ENCODE measurements at places on chromosomes 6 and 20.

DNA sequence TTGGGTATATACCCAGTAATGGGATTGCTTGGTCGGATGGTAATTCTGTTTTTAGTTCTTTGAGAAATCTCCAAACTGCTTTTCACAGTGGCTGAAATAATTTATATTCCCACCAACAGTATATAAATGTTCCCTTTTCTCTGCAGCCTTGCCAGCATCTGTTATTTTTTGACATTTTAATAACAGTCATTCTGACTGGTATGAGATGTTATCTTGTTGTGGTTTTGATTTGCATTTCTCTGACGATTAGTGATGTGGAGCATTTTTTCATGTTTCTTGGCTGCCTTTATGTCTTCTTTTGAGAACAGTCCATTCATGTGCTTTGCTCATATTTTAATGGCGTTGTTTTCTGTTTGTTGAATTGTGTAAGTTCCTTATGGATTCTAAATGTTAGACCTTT lies 641.6 kb downstream of the HACE1 start:
- DNase-seq, result no peak

- DNase-seq, result no peak
Observed at GRCh38 chr6:116933485-116933884, 56.4 kb downstream of the RFX6 start.

DNA sequence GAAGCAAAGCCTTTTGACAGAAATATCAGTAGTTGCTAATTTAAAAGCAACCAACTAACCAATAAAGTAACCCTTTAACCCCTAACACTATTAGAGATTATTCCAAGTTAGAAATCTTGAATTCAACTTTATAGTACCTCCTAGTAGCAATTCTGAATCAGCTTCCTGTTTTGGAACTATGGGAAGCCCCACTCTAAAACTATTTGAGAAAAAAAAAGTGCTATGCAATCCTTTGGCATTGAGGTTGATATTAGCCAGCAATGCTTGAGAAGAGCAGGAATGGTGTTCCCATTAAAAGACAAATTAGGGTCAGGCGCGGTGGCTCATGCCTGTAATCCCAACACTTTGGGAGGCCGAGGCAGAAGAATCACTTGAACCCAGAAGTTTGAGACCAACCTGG lies 306.2 kb upstream of the ZFP64 start:
- no peak for DNase-seq

DNA sequence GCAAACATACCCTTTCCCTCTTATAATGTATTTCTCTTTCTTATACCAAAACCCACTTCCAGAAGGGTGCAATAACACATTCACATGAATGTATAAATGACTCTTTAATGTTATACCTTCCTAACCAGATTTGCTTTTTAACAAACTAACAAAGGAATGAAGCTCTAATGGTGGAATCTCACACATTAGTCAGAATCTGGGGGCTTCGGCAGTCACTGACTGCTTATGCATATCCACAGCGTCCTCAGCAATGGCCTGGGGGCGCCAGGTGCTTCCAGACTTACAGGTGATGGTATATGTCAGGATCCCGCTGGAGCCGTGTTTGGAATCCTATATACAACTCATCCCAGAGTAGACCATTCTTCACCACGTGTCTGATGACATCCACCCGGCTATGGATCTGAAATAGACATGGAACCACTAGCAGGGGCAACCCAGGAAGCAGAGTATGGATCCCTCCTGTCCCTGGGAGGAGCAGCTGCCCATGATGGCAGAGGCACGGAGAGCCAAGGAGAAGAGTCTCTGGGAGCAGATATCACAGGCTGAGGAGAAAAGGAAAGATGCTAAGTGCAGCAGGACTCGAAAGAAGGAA lies 150.8 kb upstream of the RIPOR2 start:
- DNase-seq, result no peak

DNA sequence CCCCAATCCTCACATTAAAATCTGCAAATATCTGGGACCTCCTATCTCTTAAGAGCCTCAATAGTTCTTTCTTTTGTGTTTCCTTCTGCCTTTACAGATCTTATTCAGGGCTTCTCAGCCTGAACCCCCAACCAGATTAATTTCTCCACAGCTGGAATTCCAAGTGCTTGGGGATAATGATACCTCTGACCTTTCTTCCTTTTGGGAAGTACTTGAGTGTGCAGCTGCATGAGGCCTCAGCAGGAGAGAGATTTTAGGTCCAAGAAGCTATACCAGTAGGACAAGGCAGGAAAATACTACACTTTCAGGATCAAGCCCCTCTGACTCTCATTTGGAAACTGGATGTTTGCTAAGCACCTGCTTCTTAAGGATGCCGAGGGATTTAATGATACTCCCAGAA lies 2.6 kb downstream of the PHF20 start:
- DNase-seq, result no peak

DNA sequence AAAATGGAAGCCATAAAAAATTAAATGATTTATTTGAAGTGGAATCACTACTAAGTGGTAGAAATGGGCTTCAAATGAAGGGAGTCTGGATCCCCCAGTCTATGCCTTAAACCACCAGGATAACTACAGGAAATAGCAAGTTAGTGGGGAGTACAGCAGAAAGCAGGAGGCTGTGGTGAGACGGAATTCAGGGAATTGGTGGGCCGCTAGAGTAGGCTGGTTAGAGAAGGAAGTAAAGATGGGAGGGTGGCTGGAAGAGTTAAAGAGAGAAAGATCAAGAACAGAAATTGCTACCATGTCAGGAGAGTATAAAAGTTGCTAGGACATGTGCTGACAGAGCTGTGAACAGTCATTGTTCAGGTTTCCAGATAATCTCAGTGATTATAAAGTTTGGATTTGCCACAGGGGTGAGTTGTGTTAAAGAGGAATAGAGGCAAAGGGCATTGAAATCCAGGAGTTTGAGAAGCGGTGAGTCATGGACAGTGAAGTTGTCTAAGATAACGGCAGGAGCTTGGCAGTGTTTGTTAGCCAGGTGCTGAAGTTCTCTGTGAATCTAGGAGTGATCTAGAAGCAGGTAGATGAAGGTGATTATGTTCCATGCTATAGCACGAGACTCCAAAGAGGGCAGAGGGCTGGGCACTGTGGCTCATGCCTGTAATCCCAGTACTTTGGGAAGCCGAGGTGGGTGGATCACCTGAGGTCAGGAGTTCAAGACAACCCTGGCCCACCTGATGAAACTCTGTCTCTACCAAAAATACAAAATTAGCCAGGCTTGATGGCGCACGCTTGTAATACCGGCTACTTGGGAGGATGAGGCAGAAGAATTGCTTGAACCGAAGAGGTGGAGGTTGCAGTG lies 13.7 kb upstream of the HINT3 start:
- no peak for DNase-seq

DNA sequence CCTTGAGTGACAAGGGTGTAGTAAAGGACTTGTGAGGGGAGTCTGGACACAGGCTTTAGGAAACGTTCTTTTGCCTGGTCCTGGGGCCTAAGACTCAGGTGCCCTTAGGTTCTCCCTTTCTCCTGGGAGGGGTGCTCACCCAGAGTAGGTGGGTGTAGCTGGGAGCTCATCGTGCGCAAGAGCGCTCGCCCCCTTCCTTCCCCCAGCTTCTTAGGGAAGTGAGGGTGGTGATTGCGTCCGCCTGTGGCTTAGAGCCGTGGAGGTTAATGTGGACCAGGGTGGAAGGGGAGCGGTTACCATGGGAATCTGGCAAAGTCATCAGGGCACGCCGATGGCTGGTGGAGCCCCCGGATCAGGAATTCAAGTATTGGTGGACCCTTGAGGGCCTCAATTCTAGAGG lies 3.3 kb upstream of the AARS2 start:
- DNase-seq, result no peak

DNA sequence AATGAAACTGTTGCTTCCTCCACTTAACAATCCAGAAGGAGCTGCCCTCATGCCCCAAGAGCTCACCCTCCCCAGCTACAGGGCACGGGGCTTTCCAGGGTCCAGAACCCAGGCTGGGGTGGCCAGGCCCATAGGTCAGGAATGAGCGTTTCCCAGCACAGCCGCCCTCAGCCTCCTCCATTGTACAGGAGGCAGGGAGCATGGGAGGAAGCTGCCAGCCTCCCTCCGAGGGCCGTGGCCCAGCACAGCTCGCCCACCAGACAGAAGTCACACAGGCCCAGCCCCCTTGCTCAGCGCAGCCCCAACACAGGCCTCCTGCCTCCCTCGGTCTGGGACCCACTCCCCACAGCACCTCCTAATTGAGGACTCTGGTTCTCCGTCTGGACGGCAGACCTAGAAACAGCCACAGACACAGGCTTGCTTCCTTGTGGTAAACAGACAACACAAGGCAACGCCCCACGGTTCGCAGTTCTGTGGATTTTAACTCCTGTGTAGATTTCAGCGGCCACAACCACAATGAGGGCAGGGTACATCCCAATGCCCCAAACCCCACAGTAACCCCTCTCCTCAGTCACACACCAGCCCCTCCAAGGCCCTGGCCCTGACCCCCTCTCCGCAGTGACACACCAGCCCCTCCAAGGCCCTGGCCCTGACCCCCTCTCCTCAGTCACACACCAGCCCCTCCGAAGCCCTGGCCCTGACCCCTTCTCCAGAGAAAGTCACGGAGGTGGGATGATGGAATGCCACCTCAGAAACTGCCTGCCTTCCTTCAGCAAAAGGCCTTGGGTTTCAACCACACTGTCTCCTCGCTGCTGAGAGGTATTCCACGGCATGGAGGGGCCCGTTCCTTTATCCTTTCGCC lies 173.5 kb downstream of the DLL1 start:
- DNase-seq, result no peak

DNA sequence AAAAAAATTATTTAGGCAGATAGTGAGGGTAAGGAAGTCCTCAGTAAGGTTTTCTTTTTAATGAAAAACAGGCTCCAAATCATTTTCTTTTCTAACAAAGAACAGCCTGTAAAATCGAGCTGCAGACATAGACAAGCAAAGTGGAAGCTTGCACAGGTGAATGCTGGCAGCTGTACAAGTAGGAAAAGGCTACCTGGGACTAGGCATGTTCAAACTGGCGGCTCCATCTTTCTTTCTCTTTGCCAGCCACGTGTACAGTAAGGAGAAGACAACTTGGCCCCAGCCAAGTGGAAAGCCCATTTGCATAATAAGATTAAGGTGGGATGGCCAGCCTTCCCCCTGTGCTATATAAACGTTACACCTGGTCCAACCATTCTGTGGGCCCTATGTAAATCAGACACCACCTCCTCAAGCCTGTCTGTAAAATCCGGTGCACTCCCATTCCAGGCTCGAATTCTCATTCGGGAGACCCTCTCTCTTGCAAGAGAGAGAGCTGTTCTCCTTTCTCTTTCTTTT lies 27.0 kb upstream of the SLC2A12 start:
- no peak for DNase-seq

DNA sequence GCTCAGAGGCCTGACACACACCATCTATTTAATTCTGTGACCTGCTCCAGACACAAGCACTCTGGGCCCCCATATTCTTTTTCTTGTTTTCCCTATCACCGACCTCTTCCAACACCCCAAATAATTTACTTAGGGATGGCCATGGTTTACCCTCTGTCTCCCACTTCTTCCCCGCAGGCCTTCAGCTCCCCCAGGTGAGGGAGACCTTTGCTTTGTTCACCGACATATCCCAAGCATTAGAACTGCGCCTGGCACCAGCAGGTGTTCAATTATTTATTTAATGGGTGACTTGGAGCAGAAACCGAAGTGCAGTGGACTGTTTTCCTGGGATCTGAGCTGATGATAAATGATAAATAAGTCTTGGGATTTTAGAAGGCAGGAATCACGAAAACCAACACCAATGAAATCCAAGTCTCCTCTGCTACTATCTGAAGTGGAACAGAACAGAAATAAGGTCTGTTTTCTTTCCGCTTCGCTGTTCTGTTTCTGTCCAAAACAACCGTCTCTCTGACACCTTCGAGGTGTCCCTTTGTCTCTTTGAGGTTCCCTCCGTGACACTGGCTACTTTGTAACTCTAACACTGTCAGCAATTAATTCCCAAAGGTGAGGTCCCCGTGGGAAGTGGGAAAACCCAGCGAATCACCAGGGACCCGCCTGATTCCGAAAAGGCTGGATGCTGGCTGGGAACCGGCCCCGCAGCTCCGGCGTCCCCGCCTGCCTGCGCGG lies 1.1 kb upstream of the RIN2 start:
- no peak for DNase-seq

GRCh38 chr6:16187176-16187575 lies 51.2 kb upstream of the GMPR start:
- no peak for DNase-seq
